ENCODE measurements at places on chromosomes 16 and 17.

DNA sequence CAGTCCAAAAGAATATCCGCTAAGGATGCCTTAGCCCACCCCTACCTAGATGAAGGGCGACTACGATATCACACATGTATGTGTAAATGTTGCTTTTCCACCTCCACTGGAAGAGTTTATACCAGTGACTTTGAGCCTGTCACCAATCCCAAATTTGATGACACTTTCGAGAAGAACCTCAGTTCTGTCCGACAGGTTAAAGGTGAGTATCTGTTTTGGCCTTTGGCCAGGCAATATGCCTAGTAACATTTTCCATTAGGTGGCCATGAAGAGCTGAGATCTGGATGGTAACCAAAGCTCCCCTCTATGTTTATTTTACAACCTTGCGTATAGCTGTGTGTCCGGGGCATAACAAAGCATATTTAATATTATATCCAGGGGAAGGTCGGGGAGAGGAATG is 128.0 kb upstream of the TMEM97 start:
- no peak for DNase-seq

- no peak for DNase-seq
Measured at GRCh38 chr16:50038756-50039529, 13.9 kb downstream of the CNEP1R1 start.

DNA sequence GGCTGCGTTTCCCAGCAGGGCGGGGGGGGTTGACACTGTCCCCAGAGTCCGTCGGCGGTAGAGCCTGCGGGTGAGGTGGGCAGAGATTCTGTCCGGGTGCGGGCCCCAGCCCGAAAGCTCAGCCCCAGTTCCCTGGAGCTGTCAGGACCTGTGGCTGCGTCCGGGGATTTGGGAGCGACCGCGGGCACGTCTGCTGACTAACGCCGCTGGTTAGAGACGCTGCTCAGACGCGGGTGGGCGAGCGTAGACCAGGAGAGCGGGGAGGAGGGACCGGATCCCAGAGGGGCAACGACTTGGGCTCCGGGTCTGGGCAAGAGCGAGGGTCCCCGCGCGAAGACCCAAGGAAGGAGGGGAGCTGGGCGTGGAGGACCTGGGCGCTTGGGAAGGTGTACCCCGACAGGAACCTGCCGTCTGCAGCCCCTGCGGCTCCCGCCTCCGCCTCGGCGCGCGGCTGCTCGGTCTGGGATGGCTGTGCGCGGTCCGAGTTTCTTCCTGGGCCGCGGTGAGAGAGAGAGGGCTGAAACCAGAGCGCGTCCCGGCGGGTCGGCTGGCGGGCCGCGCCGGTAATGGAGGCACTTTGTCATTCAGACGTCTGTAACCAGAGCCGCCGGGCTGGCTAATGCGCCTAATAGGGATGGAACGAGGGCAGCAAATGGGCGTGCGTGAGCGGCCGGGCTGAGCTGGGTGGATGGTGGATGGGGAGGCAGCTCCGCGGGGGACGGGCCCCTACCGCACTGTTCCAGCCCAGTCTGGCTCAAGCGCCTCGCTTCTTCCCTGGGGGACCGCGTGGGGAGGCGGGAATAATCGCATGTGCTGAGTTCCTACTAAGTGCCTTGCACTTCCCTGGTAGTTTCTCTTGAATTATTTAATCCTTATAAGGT is 2.3 kb downstream of the NGFR start:
- no peak for DNase-seq

- no peak for DNase-seq
Measured at GRCh38 chr16:73315645-73316044, 267.7 kb upstream of the ZFHX3 start.

- DNase-seq = no peak
Measured at GRCh38 chr17:50916026-50916707, 50.0 kb upstream of the TOB1 start.

DNA sequence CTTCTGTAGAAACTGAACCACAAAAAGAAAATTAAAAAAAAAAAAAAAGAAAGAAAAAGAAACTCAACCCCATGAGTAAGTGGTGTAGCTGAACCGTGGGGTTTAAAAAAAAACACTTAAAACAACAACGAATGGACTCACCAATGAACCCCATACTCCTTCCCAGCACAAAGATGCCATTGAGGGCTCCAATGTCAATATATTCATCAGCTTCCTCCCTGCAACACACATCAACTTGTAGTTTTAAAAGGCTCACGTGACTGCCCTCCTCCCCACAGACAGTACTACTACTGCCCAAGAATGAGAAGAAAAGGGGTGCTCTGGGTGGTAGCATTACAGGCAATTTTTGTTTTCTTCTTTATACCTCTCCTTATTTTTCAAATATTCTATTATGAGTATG is 3.3 kb upstream of the KLHL11 start:
- DNase-seq = no peak

- DNase-seq = no peak
Measured at GRCh38 chr17:51746421-51746820, 412.1 kb downstream of the CA10 start.

GRCh38 chr16:26111900-26112299 is 420.1 kb downstream of the HS3ST4 start:
- no peak for DNase-seq

DNA sequence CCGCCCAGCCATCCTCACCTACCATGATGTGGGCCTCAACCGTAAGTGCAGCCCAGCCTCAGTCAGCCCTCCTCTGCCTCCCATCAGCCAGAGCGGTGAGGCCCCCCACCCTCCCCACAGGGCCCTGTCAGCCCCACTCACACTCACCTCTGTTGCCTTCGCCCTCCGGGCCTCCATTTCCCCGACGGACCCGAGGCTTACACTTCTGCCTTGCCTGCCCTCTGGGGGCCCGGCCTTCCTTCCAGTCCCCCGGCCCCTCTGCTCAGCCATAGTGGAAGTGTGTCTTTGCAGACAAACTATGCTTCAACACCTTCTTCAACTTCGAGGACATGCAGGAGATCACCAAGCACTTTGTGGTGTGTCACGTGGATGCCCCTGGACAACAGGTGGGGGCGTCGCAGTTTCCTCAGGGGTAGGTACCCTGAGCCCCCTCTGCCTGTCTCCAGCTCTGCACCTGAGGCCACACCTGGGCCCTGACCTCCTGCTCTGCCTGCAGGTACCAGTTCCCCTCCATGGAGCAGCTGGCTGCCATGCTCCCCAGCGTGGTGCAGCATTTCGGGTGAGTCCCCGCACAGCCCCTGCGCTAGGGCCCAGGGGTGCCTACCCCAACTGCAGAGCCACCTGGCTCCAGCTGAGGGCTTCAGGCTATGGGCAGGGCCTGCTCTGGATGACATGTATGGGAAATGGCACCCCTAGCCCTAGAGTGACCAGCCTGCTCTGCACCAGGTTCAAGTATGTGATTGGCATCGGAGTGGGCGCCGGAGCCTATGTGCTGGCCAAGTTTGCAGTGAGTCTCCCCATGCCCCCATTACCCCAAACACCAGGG is 4.1 kb downstream of the NDRG4 start:
- DNase-seq = no peak

- DNase-seq = no peak
Measured at GRCh38 chr17:4144422-4144747, 1.4 kb downstream of the CYB5D2 start.

- no peak for DNase-seq
Measured at GRCh38 chr16:8959921-8960787, 3.6 kb downstream of the USP7 start.
